ENCODE measurements at places on chromosomes 2 and 18.

DNA sequence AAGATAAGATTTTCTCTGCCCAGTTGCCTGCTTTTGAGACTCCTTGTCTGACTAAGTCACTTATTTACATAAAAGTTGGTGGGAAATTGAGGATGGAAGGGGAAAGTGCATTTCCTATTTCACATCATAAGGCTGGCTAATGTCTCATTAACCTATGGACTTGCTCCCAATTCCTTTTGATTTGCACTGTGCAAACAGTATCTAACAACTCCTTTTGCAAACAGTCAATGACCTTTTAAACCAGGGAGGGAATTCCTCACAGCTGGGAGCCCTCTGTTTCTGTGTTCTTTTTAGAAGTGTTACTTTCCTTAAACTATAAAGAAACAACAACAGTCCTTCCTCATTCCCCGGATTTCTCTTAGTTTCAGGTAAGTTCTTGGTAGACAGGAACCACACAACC, 272.8 kb downstream of the RND3 start:
- no peak for DNase-seq

DNA sequence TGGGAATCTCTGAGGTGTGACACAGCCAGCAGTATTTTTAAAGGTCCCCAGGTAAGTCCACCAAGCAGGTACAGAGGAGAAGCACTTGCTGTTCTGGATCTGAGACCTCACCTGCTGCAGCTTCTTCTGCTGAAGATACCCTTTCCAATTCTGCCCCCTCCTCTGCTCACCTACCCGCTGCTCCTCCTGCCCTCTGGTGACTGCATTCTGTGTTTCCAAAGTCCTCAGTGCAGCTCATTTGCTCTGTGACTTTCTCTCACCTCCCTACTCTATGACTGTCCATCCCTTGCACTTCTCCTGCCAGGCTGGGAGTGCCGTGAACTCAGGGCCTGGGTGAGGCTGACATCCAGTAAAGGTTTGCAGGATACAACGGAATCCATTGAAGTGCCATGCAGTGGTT, 205.2 kb upstream of the LYPD1 start:
- DNase-seq = no peak

DNA sequence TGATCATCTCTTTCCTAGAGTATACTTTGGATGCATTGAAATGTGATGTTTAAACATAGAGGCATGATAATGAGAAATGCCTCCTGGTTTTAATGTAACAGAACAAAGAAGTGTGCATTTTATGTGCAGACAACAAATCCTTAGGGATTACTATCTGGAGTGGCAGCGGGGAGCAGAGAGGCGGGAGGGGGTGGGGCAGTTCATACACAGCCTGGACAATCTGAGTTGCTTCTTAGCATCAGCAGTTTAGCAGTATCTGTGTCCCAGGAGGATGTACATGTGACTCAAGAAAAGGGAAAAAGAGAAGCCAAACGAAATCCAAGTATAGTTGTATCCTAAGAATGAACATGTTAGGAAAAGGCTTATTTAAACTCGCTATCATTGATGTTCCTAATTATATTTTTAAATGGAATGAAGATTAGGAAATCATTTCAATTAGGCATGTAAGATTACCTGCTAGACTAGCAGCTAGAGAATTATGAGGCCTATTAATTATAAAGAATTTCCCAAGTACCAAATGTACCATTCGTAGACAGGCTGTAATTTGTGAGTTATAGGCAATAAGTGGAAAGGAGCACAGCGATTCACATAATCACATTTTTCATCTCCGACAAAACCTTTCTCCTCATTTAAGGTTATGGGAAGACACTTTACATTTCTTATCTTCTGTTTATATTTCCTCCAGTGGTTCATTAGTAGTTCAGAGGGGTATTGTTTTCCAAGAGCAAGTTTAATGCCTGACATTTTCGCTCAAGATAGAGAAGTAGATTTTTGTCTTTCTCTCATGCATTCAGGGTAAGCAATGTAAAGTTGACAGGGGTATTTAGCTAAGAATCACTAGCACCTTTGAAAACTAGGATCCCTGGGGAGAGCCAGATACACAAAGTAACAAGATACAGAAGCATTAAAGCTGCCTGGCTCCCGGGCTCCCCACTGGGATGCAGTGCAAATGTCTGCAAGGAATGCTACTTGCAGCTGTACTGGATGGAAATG, 141.3 kb upstream of the NOSTRIN start:
- DNase-seq = no peak

DNA sequence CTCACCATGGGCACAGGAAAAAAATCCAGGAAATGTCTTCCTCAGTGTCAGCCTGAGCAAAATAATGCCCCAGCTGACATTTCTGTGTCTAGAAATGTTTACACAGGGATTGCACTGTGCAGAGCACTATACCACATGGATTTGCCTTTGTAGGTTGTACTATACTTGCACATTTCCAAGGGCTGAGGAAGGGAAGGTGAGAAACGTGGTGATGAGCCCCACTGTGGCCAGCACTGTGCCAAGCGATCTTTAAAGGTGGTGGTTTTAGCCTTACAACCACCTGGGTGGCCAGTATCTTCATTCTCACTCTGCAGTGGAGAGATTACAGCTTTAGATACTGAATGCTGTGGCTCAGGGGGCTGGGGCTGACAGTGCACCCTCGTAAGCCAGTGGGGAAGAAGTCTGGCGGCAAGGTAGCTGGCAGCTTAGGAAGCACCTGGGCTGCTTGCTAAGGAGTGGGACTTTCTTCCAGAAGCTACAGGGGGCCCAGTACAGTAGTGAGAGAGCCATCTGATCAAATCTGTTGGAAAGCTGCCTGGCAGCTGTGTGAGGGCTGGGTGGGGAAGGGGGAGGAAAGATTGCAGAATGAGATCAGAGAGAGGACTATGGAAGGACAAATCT, 81.4 kb upstream of the MSH2 start:
- DNase-seq = no peak

DNA sequence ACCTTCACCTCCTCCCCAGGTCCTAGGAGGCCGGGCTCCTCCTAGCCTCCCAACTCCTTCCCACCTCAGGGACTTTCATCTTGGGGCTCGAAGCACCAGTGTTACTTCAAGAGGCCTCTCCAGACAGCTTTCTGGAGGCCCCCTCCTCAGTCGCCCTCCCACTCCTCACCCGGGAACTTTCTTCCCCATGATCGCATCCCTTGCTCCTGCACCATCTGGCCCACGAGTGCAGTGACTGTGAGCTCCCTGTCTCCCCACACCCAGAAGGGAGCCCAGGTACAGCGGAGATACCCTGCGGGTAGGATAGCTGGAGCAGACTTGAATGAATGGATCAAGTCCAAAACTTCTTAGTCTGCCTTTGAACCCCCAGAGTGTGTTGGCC, 6.1 kb downstream of the ERFE start:
- no peak for DNase-seq
